Activated CD4-positive, CD25-positive, alpha-beta regulatory T cell treated with anti-CD3 and anti-CD28 coated beads, Interleukin-2, amount 50 U/mL, for 72 hours (primary cell): ENCODE measurements at places on chromosomes 4 and X.

- DNase-seq = no peak
Measured at GRCh38 chr4:51835855-51836254, 7.1 kb upstream of the DCUN1D4 start.

GRCh38 chr4:71553605-71554004, 214.8 kb downstream of the SLC4A4 start:
- DNase-seq = no peak

DNA sequence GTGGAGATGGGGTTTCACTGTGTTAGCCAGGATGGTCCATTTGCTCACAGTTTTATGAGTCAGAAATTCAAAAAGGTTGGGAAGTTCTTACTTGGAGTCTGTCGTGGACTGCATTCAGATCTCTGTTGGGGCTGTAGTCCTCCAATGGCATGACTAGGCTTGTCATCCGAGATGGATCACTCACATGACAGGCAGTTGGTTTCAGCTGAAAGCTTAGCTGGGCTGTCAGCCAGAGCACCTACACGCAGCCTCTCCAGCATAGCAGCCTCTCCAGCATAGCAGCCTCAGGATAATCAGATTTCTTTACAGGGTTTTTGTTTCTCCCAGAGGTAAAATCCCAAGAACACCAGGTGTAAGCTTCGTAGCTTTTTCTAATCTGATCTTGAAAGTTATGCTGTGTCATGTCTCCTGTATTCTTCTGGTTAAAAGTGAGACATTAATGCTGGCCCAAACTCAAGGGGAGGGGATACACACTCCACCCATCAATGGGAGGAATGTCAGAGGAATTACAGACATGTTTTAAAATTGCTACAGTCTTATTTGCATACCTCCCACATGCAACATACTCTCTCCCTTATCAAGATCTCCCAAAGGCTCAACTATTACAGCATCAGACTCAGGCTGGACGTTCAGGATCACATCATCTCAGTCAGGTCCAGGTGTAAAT, 31.6 kb upstream of the SOD3 start:
- DNase-seq = no peak

GRCh38 chr4:154502111-154502510, 10.5 kb upstream of the DCHS2 start:
- DNase-seq = no peak

DNA sequence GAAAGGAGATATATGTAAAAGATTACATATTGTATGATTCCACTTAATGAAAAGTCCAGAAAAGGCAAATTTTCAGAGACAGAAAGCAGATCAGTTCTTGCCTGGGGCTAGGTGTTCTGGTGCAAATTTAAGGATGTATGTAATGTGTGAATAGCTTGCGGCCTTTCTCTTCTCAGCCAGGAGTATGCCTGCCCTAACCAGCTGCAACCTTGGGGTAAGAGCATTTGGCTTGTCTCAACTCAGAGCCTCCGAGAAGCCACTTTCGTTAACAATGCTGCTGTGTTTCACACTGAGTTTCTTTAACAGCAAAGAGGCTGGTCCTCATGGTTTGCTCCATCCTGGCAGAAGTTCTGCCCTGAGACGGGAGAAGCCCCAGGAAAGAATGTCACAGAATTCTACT, 102.7 kb downstream of the SPCS3 start:
- no peak for DNase-seq

DNA sequence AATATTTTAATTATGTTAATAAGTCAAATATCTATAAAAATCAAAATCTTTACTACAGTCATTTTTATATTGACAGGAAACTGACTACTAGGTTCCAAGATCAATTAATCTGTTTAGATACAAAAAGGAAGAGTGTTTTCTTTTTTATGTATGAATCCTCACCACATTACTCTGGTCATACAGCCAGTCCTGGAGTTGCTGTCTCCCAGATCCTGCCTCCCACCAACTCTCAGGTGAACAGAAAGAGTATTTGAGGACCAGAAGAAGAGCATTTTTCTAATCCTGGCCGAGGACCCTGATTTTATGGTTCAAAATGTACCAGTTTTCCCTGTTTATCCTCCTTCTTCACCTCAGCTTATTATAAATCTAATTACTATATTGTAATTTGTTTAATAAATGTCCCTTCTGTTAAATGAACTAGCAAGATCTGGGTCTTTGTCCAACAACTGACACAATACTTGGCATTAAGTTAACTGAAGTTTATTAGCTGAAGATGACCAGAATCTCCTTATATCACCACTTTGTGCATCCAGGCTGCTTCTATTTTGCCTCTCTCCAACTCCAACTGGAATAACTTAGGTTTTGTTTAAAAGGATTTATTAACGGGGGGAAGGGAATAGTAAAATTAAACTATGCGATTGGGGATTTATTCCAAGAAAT, 224.4 kb upstream of the PCDH7 start:
- DNase-seq = no peak

DNA sequence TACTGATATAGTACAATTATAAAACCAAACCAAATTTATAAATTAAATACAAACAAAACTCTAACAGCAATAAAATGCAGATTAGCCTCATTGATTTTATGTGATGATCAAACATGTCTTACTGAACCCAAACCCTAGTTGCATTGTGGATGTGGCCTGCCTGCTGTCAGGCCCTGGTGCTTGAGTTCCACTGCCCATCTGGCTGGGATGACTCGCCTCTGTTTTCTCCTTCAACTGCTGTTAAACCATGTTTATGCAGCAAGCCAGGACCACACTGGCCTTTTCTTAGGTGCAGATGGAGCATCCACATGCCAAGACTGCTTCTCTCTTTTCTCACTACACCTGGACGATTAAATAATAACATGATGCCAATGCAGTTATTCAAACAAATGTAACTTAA, 22.6 kb downstream of the NAP1L5 start:
- no peak for DNase-seq

GRCh38 chr4:122086338-122087065, 65.6 kb upstream of the BLTP1 start:
- no peak for DNase-seq

DNA sequence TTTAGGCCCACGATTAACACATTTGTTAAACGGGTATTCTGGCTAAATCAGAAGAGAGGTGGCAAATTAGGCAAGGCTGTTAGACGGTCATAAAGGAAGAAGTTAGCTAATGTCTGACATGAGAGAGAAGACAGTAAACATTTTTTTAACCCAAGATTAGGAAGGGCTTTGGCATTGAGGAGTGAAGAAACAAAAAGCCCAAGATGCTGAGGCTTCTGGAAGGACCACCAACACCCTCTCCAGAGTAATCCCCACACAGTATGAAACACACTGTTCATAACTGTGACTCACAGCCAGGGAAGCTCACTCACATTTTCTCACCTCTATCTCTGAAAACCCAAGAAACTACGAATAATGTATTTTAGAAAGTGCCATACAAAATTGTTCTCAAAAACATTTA, 127.6 kb downstream of the AMELX start:
- no peak for DNase-seq

DNA sequence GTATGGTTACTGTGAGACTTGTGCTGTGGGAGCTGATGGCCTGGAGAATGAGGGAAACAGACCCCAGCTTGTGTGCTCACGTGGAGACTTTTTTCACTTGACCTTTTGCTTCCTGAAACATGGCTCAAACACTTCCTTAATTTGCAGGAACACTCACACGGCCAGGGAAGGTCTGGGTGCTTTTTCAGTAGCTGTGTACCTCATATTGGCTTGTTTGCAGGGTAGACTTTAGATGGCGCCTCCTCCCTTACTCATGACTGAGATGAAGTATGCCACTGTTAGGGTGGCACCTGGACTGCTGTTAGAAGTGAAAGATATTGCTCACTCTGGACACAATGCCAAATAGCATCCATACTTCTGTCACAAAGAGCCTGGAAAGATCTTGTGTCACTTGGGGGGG, 75.7 kb upstream of the WDR1 start:
- no peak for DNase-seq

DNA sequence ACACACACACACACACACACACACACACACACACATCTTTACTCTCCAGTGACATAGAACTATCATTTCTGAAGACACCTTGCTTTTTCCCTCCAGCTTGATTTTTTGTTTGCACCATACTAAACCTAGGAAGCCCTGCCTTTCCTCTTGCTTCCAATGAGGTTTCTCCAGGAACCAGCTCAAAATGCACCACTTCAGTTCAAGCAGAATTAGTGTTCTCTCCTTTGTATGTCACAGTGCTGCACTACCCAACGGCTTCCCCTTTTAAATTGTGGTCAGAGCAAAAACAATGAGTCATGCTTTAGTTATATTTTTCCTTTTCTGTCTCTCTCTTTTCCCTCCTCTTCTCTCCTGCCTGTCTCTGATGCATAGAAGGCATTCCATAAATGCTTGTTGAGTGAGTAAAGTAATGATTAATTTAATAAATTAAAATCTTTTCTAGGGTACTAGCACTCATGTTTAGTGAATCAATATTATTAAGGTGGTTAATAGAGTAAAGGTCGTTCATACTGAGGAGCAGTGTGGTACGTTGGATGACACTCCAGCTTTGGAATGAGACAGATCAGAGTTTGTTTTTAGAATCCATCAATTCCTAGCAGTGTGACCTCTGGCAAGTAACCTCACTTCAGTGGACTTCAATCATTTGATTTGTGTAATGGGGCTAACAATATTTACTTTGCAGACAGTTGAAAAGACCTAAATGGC, 5.9 kb downstream of the RTL3 start:
- no peak for DNase-seq

GRCh38 chrX:16022580-16023200, 100.7 kb upstream of the GRPR start:
- no peak for DNase-seq

GRCh38 chr4:2887343-2887742, 43.7 kb downstream of the ADD1 start:
- no peak for DNase-seq

DNA sequence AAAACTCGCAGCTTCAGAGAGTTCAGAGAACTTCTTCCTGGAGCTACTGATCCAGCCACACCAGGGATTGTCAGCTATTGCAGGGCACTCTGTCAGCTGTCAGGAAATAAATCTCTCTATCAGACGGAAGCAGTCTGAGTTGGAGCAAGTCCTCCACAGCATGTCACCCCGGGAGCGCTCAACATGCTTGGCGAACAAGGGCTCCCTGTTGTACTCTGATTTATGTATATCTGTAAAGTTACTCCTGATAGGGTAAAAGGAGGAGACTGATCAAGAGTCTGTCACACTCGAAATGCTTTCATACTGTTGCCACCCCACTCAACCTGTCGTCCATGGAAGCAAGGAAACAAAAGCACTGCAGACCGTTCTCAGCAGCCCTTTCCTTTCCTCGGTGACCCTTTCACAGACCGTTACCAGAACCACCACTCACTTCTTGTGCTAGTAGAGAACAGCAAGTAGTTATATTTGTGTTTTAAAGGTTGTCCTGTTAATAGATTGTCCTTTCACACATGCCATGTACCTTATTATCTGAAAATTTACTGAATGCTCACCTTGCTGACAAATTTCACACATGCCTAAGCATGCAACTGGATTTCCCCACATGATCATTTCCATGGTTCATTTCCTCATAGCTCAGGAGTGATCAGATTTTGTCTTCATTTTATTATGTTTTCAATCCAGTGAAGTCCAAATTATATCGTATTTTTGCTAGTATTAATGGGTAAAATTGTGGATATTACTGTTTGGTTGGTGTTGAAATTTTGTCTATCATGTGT, 2108.9 kb upstream of the TENM3 start:
- DNase-seq = no peak

- DNase-seq = no peak
Measured at GRCh38 chr4:151887031-151887815, 126.4 kb upstream of the GATB start.

DNA sequence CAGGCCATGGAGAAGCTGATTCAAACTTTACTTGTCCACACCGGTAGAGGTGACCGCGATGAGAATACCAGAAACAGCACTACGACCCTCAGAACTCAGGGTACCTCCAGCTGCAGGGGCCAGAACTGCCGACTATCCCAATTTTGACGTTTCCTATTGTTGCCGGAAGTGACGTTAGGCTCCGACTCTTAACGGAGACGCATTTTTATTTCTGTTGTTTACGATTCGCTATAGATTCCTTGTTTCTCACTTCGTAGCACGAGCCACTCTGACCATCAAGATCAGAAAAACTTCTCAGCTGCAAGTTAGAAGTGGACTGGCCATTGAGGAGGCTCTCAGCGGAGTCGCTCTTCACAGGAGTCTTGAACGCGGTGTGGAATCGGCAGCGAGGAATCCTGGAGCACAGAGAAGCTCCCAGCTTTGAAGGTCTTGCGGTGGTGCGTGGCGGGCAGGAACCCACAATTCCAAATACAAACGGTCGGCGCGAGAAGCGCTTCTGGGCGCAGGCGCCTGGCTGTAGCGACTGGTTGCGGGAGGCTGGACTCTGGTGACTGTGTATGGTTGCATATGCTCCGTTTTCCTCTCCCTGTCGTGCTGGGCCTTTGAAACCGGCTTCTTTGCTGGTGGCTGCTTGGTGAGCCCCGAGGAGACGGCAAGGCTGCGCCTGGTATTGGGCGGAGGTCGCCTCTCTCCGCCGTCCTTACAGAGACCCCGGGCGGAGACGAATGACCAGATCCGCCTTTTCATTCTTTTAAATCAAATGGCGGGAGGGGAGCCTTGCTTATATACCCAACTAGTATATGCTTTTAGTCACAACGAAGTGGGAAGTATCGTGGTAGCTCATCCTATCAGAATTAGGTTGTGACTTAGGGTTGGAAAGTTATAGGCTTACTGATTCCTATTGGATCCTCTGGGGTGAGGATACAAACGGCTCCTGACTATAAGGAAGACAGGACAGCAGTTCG, at the start of the genes CEP44 and FBXO8:
Gene CEP44 (plus strand): TSS at position 405 of the 965 bp plus-strand sequence. CDS start 15,211 bp downstream, outside the sequence.
Gene FBXO8 (minus strand): TSS at position 161 of the 965 bp plus-strand sequence. CDS start 20,575 bp downstream, outside the sequence.
- DNase-seq = peak; percentile 64

DNA sequence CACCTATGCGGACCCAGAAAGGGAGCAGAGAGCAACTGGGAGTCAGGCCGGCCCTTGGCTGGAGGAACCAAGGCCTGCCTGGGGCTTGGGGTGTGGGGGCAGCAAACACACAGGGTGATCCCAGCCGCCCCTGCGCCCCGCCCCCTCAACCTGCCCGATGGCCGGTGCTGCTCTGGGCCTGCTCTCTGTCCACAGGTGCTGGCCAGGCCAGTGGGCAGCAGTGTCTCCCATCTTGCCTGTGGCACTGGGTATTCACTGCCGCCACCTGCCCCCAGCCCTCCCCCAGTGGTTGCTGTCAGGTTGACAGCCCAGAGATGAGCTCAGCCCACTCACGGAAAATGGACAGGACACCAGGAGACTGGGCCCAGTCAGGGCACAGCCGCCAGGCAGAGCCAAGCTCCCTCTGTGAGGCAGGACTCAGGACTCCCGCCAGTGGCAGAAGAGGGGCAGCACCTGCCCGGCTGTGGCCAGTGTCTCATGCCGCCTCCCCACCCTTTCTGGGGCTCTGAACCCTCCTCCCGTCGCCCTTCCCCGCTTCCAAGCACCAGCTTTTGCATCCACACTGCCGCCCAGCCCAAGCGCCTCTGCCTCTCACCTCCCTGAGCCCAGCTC, 4.7 kb downstream of the NKX1-1 start:
- peak; percentile 27 for DNase-seq

DNA sequence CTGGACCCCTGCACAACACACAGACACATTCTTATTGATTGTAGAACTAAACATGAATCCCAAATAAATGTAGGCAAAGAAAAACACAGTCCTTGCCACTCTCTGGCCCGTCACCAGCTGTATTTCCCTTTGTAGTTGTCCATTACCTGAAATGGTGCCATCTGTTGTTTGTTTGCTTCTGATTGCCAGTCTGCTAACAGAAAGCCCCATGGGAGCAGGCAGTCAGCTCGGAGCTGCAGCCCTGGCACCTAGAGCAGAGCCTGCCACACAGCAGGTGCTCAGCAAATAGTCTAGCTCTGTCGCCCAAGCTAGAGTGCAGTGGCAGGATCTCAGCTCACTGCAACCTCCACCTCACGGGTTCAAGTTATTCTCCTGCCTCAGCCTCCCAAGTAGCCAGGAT, 28.9 kb downstream of the CPLX1 start:
- DNase-seq = no peak
